ENCODE measurements at places on chromosomes 3 and 15. TPM values are rescaled to one million over a fixed set of nuclear protein-coding genes. Genes with fewer than 3 reads are reported as not detected.
A peak's percentile ranks its signal among the peaks of the same experiment; 100 is the strongest.

CKMT1B gene
- total RNA-seq: 24.2 TPM

HHATL gene
- total RNA-seq: not detected

ZNF660 gene
- total RNA-seq: 2.6 TPM

- peak; percentile 13 for DNase-seq
Measured at GRCh38 chr3:67154429-67154828, 156.3 kb downstream of the KBTBD8 start.

GRCh38 chr3:42526616-42527367 is 24.3 kb downstream of the VIPR1 start:
- DNase-seq: peak; percentile 78

- no peak for DNase-seq
Measured at GRCh38 chr3:118088696-118089095, 946.0 kb downstream of the IGSF11 start.

GRCh38 chr15:63500265-63501250 is 3.8 kb upstream of the USP3 start:
- no peak for DNase-seq

DNA sequence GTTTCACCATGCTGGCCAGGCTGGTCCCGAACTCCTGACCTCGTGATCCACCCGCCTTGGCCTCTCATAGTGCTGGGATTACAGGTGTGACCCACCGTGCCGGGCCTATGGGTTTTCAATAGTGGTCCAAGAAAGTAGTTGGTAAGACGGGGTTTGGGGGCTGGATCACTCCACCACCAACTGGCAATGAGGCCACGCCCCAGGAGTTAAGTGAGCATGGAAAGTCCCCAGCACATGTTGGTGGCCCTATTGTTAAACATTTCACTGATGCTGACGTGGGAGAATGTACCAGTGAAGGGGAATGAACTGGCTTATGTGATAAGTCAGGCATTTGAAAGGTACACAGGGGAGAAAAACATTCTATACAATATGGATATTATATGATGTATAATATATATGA is 80.4 kb downstream of the CHRD start:
- peak; percentile 7 for DNase-seq

GRCh38 chr3:39291903-39292329 is 12.1 kb upstream of the CX3CR1 start:
- peak; percentile 83 for DNase-seq

Measured in H7 (cell line).